ENCODE measurements at places on chromosomes 3 and 15.

DNA sequence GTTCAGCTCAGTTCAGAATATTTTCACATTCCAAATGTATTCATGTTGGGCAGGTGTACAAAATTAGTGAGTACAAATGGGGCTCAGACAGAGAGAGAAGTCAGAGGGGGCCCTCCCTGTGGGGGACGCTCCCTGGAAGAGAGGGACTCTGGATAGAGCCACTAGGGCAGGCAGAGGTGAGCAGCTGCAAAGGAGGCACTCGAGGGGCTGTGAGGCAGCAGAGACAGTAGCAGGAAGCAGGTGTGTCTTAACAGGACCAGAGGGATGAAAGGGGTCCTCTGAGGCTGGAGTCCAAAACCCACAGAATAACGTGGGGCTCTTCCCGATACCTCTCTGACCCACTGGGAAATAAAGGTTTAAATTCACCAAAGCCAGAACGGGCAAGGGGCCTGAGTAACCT is 127.1 kb downstream of the MEGF11 start:
- DNase-seq: no peak

DNA sequence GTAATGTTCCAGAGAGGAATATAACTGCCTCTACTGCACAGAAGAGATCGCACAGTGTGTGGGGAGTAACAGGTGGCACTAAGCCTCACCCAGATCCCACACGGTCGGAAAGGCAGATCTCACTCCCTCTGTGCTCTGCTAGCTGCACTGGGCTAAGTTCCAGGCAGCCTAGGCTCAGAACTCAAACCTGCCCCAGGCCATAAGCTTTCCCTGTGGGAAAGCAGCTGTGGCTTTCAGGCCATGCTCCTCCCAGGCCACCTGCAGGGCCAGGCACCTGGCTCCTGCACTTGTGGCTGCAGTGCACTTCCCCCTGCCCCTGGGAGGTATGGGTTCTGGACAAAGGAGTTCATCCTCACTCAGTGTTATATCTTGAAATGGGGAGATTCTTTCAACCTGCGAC is 27.5 kb downstream of the PCCB start:
- no peak for DNase-seq

DNA sequence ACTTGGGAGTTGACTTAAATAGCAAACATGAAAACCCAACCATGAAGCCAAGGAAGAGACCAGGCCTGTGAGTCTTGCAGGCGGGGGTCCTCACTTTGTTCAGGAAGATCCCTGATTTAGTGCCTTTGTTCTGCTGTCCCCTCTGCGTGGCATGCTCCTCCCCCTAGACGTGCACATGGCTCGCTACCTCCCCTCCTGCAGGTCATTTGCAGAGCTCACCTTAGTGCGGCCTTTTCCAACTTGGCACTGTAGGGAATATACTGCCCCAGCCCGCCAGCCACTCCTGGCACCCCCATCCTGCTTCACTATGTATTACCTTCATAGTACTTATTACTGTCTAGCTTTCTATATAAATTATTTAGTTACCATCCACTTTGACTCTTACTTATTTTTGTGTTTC is 18.3 kb downstream of the GXYLT2 start:
- no peak for DNase-seq

GRCh38 chr3:129549006-129549800 is 6.2 kb downstream of the H1-8 start:
- no peak for DNase-seq

Data from glomerular endothelial cell (primary cell).